Myocyte (in vitro differentiated cells): ENCODE measurements at places on chromosomes 1 and 21.
A peak's percentile ranks its signal among the peaks of the same experiment; 100 is the strongest.

- DNase-seq = no peak
Observed at GRCh38 chr1:111323231-111323630, 32.6 kb downstream of the CHIA start.

- DNase-seq = no peak
Observed at GRCh38 chr21:38478782-38479181, 19.5 kb downstream of the ERG start.

- DNase-seq = peak; percentile 14
Observed at GRCh38 chr1:178407655-178408054, 89.1 kb downstream of the CLEC20A start.

GRCh38 chr1:203410182-203410900 is 59.4 kb upstream of the FMOD start:
- no peak for DNase-seq

- DNase-seq = peak; percentile 57
Observed at GRCh38 chr1:118290046-118290445, 105.0 kb upstream of the SPAG17 start.
